WTC11 (cell line): ENCODE measurements at places on chromosomes 5 and 9. TPM values are rescaled to one million over a fixed set of nuclear protein-coding genes. Genes with fewer than 3 reads are reported as not detected.

Gene HAPLN1
- total RNA-seq = 5.3 to 9.4 TPM (median 7.6 TPM) in 3 replicates

Gene TPPP
- 1.8 to 2.1 TPM (median 1.8 TPM) in 3 replicates for total RNA-seq

Gene PPP1R26
- 36.2 to 44.4 TPM (median 37.4 TPM) in 3 replicates for total RNA-seq

Gene CDH6
- total RNA-seq = 0.87 to 2.6 TPM (median 1.1 TPM) in 3 replicates

Gene SLC34A3
- 0.13 to 0.23 TPM (median 0.14 TPM) in 3 replicates for total RNA-seq

- H3K4me3 ChIP-seq = no peak overlapping the region
- H3K27me3 ChIP-seq = peaks cover 7% of the 10 kb centered on the region
Observed at GRCh38 chr9:133741716-133742115, 3.6 kb upstream of the SARDH start.

- peak overlapping the region; percentile 50; the same call in 1 of the 2 replicates for H3K27ac ChIP-seq
- H3K4me3 ChIP-seq = no peak overlapping the region
- H3K27me3 ChIP-seq = no peaks in the 10 kb centered on the region
- H3K36me3 ChIP-seq = peaks cover 13% of the 10 kb centered on the region
- DNase-seq = no peak
Observed at GRCh38 chr5:151682751-151683331, 3.9 kb downstream of the SPARC start.

DNA sequence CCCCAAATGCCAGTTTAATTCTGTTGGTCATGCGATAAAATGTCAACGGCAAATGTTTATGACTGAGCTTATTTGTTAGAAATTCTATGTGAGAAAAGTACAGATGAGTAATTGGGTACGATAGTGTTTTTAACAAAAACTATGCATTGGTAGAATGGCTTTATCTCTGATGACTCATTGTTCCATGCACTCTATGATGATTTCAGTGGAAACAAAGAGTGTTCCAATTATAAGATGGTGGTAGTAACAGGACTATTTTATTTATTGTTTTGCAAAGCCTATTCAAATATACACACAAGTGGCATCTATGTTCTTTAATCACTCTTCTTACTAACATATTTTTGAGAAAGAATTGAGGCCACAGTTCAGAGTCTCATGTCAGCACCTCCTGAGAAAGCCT lies 353.7 kb upstream of the IRX2 start:
- peaks cover 90% of the 10 kb centered on the region for H3K4me1 ChIP-seq
- no peaks in the 10 kb centered on the region for H3K36me3 ChIP-seq
- DNase-seq = no peak

DNA sequence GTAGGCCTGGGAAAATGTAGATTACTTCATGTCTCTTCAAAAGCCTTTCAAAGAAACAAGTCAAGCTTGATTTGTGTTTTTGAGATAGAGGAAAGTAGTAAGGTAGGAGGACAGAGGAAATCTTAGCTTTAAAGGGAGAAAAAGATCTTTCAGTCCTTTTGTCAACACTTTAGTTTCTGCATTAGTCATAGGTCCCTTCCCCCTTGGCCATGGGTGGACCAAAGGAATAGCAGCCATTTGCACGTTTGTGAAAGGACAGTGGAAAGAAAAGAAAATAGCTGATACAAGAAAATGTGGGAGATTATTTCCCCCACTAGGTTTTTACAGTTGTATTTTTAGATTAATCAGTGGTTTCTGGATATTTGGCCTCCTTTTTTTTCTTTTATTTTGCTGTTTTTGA lies 121.9 kb upstream of the GRHPR start:
- no peak for DNase-seq
- peaks cover 6% of the 10 kb centered on the region for H3K4me1 ChIP-seq
- H3K4me3 ChIP-seq = no peak overlapping the region
- peaks cover 3% of the 10 kb centered on the region; the same call in 1 of the 2 replicates for H3K36me3 ChIP-seq
- H3K27me3 ChIP-seq = no peaks in the 10 kb centered on the region
- peak overlapping the region; percentile 81 for H3K27ac ChIP-seq
